Activated CD4-positive, alpha-beta T cell treated with anti-CD3 and anti-CD28 coated beads for 36 hours (primary cell): ENCODE measurements at places on chromosomes 1 and 21. TPM values are rescaled to one million over a fixed set of nuclear protein-coding genes. Genes with fewer than 3 reads are reported as not detected.

- no peak for DNase-seq
Observed at GRCh38 chr1:201573030-201573429, 34.1 kb downstream of the NAV1 start.

DNA sequence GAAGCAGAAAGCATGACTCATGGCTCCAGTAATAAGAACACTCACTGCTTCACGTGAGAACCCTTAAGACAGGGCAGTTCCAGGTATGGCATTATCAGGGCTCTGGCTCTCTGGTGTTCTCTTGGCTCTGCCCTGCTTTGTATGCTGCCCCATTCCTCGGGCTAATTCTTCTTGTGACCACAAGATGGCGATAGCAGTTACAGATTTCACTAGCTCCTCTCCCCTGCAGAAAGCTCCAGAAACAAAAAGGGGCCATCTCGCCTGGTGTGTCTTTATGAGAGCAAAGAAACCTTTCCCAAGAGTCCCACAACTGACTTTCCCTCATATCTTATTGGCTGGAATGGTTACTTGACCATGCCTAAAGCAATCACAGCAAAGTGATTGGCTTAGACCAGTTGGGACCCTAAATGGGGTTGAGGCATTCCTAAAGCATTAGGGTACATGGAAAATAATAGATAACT, 60.1 kb downstream of the F3 start:
- DNase-seq, result peak; percentile 36

Gene SLFNL1
- total RNA-seq, result 0.14 TPM

- no peak for DNase-seq
Observed at GRCh38 chr1:14880456-14881316, 272.9 kb upstream of the TMEM51 start.

Gene OLIG2
- not detected for total RNA-seq

Gene THRAP3
- total RNA-seq, result 182 TPM

- DNase-seq, result no peak
Observed at GRCh38 chr1:156462954-156463795, 37.4 kb downstream of the MEF2D start.

- no peak for DNase-seq
Observed at GRCh38 chr1:94543001-94543400, 1.4 kb upstream of the F3 start.
